ENCODE measurements at places on chromosomes 4 and X. TPM values are rescaled to one million over a fixed set of nuclear protein-coding genes. Genes with fewer than 3 reads are reported as not detected.
A peak's percentile ranks its signal among the peaks of the same experiment; 100 is the strongest.

The HTATSF1 gene
- total RNA-seq: 19.4 TPM

DNA sequence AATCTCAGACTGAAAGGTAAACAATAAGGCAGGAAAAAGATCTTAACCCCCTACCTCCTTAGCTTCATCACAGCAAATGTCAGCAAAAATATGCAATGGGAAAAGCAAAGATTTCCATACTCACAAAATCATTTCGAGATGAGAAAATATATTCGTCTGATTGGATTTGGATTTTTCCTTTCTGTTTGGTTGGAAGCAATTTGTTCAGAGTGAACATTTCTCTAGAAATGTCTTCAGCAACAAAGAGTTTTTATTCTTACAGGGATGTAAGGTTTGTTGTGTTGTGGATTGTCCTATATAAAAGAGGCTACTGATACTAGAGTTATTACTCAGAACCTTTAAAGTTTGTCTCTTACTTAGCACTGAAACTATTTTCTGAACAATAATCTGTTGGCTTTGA lies 23.8 kb downstream of the GRIA2 start:
- no peak for DNase-seq

The PPP2R2C gene
- 3.3 TPM for total RNA-seq

The UGT2A1 gene
- total RNA-seq: not detected

DNA sequence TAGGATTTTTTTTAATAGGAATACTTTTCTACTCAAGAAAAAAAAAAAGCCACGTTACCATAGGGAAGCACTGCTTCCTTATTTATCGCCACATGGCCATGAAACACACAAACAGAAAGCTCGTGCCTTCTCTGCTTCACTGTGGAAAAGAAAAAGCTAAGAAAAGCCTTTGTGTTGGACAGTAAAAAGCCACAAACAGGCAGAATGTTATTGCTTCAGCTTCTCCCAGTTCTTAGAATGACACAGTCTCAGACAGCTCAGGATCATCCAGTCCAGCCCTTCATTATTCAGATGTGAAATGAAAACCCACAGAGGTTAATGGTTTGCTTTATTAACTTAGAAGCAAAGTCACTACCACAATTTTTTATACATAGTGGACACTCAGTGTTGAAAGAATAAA lies 181.6 kb upstream of the NOCT start:
- DNase-seq: no peak

GRCh38 chr4:70589785-70590184 lies 2.3 kb upstream of the AMBN start:
- DNase-seq: no peak

DNA sequence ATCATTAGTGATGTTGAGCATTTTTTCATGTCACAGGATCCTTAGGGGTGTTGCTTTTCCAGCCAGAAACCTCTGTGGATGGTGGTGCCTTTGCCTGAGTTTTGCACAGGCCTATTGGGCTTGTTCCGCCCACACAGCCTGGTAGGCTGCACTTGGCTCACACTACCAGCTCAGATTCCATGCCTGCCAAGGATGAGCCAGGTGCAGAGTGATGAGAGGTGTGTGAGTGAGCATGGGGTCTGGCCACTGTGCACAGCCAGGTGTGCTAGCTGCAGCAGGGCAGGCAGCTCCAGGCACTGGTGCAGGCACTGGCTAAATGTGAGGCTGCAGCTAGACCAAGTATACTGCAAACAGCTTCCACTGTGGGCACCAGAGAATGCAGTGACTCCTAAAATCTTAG lies 341.6 kb downstream of the FSTL5 start:
- no peak for DNase-seq

DNA sequence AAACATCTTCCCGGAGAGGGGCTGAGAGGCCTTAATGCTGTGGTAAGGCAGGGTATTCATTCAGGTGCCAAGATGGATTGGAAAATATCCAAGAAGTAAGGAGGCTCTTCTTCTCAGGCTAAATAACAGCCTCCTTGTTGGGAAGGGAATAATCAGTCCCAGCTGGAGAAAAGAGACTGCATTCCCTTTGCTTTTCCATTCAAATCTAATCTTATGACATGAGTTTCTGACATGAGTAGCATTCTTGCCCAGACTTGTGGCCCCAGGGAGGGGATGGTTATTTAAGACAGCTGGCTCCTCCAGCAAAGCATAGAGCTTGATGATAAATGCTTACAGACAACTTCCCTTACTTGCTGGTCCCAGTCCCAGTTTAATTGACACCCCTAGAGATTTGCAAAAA lies 98.3 kb downstream of the DCLK2 start:
- peak; percentile 44 for DNase-seq

The NPY2R gene
- not detected for total RNA-seq

DNA sequence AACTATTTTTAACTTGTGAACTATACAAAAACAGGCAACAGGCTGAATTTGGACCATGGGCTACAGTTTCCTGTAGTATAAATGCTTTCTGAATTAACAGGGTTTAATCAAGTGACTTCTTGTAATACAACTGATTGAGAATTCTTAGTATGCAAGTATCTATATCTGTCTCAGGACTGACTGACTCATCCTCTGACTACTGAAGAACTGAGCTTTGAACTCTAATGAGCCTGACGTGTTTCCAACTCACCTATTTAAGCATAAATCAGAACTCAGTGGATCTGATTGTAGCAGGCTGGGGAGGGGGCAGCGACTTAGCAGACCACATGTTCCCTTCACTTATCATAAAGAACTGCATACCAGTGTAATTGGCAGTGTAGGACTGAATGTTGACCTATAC lies 7.8 kb downstream of the SPATA4 start:
- no peak for DNase-seq

GRCh38 chrX:67568769-67569168 lies 24.9 kb downstream of the AR start:
- no peak for DNase-seq

DNA sequence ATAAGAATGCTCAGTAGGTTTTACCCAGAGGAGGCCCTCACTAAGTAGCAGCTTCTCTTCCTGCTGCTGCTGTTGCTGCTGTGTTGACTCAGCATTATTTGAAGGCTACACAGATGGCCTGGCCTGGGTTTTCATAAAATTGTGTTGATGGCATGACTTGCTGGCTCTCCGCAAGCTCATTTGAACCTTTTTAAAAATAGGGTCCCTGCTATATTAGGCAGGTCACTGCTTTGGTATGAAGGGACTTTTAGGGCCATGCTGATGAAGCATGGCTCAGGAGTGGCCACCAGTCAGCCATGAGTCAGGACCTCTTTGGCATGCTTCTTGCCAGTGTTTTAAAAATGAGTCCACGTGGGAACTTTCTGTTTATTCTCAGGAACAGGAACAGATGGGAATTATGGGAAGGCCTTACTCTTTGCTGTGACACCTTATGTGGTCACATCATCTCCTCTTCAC lies 128.7 kb downstream of the MID1IP1 start:
- peak; percentile 70 for DNase-seq

DNA sequence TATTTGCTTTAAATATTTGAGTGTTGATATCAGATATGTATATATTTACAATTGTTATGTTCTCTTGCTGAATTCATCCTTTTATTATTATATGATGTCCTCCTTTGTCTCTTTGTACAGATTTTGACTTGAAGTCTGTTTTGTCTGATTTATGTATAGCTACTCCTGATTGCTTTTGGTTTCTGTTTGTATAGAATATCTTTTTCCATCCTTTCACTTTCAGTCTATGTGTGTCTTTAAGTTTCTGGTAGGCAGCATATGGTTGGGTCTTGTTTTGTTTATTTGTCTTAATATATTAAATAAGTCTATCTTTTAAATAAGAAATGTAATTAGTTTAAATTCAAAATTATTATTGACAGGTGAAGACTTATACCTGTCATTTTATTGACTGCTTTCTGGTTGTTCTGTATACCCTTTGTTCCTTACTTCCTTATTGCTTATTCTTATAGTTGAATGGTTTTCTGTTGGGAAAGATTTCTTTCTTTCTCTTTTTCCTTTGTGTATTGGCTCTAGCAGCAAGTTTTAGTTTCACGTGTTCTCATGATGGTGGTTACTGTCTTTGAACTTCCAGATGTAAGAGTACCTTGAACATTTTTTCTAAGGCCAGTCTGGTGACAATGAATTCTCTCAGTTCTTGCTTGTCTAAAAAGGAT lies 31.1 kb downstream of the RAB28 start:
- no peak for DNase-seq

The SCLT1 gene
- total RNA-seq: 13.9 TPM

GRCh38 chrX:68697465-68698125 lies 50.1 kb downstream of the STARD8 start:
- no peak for DNase-seq

GRCh38 chrX:45208121-45208856 lies 7.6 kb upstream of the DIPK2B start:
- DNase-seq: no peak

DNA sequence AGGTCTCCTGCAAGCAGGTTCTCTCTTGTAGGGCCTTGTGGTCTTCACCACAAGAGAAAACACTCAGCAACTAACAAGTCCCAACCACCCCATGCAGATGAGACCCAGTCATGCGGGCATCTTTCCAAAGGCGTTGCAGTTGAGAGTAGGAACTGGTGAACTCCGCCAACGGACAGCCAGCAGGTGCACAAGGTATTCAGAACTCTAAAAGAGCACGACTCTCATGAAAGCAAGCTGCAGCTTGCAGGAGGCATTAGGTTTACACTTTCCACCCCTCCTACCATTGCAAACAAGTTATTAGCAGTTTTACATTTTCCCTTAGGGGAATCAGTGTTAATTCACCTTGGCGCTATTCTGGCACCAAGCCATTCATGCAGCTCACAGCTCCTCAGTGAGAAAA lies 173.4 kb upstream of the KIT start:
- DNase-seq: no peak

GRCh38 chrX:112025753-112026152 lies 56.8 kb downstream of the TRPC5 start:
- DNase-seq: no peak

GRCh38 chr4:13289391-13289790 lies 194.7 kb downstream of the RAB28 start:
- no peak for DNase-seq

DNA sequence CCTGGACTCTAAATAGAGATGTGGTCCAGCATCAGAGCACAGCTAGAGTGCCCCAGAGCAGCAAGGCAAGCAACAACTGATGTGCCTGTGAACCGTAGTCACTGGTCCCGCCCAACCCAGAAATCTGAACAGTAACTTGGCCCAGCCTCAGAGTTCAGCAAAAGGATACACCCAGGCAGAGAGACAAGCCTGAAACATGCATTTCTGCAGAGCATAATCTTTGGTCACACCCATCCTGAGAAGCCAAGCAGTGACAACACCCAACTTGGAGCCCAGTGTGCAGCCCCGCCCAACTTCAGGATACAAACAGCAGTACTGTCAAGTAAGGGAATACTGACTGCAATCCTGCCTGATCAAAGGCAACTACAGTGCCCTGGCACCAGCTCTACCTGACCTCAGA lies 78.9 kb downstream of the CCDC160 start:
- no peak for DNase-seq

DNA sequence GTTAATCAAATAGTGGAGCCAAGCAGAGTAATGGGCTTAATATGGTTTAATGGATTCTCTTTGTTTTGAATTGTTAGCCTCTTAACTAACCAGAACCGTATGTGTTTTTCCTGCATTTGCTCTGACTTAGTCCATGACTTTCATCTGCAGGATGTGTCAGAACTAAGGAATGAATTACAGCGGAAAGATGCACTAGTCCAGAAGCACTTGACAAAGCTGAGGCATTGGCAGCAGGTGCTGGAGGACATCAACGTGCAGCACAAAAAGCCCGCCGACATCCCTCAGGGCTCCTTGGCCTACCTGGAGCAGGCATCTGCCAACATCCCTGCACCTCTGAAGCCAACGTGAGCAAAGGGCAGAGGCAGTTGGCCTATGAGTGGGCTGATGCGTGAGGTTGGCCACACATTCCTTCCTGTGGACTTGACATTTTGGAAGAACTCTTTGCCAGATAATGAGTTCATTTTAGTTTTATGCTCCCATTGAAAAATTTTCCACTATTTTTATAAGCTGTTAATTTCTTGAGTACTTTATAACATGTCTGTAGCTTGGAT lies 9.1 kb downstream of the MED28 start:
- no peak for DNase-seq

DNA sequence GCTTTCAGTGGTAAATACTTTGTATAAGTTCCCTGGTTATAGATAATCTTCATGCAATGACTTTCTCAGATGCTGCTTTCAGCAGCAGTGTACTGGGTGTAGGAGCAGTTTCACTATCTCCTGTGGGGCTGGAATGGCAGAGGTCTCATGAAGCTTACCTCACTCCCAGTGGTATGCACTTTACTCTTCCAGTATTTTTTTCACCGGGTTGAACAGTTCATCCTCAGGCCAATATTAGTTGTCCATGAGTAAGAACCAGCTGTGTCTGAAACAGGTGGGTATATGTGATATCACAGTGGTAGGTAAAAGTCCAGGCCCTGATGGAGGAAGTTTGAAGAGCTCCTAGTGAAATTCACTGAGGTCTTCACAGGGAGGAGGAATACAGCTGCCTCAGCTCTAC lies 351.5 kb upstream of the EMCN start:
- DNase-seq: no peak

The HUWE1 gene
- total RNA-seq: 42.2 TPM

GRCh38 chr4:171993247-171993646 lies 180.0 kb downstream of the GALNTL6 start:
- DNase-seq: no peak

The STK32B gene
- not detected for total RNA-seq

GRCh38 chr4:16264798-16265197 lies 38.5 kb upstream of the TAPT1 start:
- no peak for DNase-seq

GRCh38 chr4:2803624-2804448 lies 11.0 kb downstream of the SH3BP2 start:
- no peak for DNase-seq

- no peak for DNase-seq
Observed at GRCh38 chr4:143700416-143701352, at the start of gene FREM3. Gene FREM3, minus strand, starts transcription at chr4:143700675. Its CDS starts 0 bp downstream, at chr4:143700675.

The MAGEA1 gene
- total RNA-seq: not detected

GRCh38 chr4:118833192-118833820 lies 2.6 kb downstream of the SEC24D start:
- DNase-seq: no peak

The ACSL1 gene
- 22.2 TPM for total RNA-seq

The SMIM10 gene
- 12.0 TPM for total RNA-seq

GRCh38 chrX:55907968-55908607 lies 190.5 kb downstream of the RRAGB start:
- DNase-seq: peak; percentile 0

The QRFPR gene
- 0.07 TPM for total RNA-seq

The IBSP gene
- total RNA-seq: not detected

Measured in MG63 (cell line).